Right forelimb (tissue), 1 donor: ENCODE measurements at places on chromosomes 7 and 10.

- peak; percentile 33 for DNase-seq
Measured at GRCh38 chr7:157009170-157009777, 1.2 kb downstream of the MNX1 start.

- no peak for DNase-seq
Measured at GRCh38 chr7:68309806-68310205, 1288.5 kb upstream of the AUTS2 start.

DNA sequence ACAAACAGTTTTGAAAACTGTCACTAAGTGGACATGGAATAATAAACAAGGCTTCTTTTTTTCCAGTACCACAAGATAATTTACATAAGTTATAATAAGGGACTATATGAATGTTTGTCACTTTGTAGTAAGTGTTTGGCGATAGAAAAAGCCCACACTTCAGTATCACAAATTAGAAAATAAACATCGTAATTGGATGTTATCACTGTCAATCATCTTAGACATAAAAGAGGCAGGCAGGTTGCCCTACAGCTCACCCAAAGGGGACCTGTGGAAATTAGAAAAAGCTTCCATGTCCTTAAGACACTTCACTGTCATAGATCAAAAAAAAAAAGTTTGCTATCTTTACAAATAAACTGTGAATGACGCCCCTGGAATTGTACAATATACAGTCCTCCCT is 3.6 kb upstream of the NOC3L start:
- no peak for DNase-seq

- no peak for DNase-seq
Measured at GRCh38 chr10:653991-654646, 35.3 kb downstream of the DIP2C start.

DNA sequence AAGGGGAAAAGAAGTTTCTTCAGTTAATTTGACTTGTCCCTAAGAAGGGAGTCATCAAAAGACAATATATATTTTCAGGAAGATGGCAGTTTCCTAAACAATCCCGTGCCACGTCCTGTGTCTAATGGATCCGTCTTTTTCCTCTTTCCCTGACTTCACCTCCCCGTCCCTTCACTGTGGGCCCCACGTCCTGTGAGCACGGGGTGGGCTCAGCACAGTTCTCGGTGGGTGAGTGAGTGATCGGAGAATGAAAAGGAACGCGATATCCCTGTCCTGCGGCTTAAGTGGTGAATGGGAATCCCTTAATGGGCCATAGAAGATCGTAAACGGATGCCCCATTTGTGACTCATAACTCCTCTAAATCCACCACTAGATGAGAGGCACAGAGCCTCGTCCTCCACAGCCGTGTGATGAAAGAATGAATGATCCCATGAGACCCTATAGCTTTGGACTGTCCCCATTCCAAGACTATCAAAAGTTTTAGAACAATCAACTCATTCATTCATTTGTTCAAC is 63.5 kb upstream of the PITRM1 start:
- DNase-seq, result no peak

DNA sequence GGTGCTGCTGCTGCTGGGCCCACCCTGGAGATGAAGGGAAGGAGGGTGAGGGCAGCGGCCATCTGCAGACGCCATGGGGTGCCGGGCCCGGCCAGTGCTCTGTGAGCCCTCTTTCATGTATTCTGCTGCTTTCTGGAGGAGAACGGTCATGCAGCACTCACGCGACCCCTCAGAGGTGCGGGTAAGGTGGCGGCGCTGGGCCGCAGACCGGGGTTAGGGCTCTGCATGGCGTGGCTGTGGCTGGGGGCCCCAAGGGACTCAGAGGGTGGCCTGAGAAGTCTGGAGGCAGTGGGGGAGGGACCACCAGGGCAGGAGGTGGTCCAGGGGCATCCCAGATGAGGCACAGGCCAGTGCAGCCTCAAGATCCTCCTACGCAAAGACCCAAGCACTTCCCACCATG is 275.5 kb downstream of the ELFN1 start:
- no peak for DNase-seq

DNA sequence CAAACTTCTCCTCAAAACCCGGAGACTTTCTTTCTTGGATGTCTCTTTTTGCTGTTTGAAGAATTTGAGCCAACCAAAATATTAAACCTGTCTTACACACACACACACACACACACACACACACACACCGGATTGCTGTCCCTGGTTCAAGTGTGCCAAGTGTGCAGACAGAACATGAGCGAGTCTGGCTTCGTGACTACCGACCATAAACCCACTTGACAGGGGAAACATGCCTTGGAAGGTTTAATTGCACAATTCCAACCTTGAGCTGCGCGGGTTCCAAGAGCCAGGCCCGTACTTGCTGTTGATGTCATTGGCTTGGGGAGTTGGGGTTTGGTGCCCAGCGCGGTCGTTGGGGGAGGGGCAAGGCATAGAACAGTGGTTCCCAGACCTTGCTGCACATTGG is 1.7 kb downstream of the EGFR start:
- DNase-seq, result no peak

DNA sequence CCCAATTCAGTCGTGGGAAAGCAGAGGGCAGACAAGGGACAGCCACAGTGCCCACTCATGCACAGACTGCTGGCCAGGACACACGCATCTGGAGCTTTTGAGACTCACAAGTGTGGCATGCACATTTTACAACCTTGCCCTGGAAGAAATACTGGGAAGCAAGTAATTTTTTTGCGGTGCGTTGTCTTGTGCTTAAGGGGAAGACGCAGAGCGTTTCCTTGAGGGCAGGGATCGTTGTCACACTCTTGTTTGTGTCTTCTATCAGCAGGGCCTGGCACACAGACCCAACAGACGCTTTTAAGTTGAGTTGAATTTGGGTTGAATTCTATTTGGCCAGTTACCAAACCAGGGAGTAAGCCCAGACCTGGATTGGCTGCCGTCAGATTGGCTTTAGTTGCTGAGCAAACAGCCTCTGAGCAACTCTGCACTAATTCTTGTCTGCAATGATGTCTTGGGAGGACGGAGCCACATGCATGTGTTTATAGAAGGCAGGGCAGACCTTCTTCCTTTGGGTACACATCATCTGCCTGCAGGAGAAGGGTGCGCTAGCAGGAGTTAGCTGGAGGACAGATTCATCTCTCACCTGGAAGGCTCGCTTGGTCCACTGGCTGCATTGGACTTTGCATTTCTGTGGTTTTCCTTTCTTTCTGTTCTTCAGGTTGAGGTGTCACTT is 38.4 kb downstream of the IL2RA start:
- DNase-seq, result no peak

DNA sequence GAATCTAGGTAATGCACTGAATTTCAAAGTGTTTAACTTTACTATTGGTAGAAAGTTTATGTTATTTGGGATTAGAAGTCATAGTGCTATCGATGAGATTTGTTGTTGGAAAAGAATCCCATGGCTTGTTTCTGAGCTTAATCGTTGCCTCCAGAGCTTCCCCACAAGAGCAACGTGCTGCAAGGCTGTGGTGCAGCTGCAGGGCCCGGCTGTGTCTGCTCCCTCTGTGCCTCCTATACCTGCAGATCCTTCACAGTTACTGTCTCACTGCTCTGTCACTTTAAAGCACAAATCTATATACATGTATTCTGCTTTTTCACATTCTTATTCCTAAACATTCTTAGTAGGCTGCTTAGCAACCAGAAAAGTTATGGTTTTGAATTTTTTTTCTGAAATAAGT is 826.6 kb upstream of the COBL start:
- DNase-seq, result no peak

- DNase-seq, result peak; percentile 34
Measured at GRCh38 chr7:2928256-2928612, 84.1 kb upstream of the GNA12 start.
